Stimulated activated CD8-positive, alpha-beta memory T cell treated with anti-CD3 and anti-CD28 coated beads, Interleukin-15, amount 100 ng/mL, for 4 hours (primary cell): ENCODE measurements at places on chromosomes 13 and 19.

- no peak for DNase-seq
Measured at GRCh38 chr13:48902368-48902767, 73.3 kb upstream of the FNDC3A start.

- DNase-seq: no peak
Measured at GRCh38 chr19:50378863-50379236, 2.6 kb downstream of the NR1H2 start.

GRCh38 chr13:45142440-45143345 is 22.4 kb downstream of the GTF2F2 start:
- no peak for DNase-seq

GRCh38 chr13:104779311-104779993 is 1713.2 kb upstream of the SLC10A2 start:
- DNase-seq: no peak

DNA sequence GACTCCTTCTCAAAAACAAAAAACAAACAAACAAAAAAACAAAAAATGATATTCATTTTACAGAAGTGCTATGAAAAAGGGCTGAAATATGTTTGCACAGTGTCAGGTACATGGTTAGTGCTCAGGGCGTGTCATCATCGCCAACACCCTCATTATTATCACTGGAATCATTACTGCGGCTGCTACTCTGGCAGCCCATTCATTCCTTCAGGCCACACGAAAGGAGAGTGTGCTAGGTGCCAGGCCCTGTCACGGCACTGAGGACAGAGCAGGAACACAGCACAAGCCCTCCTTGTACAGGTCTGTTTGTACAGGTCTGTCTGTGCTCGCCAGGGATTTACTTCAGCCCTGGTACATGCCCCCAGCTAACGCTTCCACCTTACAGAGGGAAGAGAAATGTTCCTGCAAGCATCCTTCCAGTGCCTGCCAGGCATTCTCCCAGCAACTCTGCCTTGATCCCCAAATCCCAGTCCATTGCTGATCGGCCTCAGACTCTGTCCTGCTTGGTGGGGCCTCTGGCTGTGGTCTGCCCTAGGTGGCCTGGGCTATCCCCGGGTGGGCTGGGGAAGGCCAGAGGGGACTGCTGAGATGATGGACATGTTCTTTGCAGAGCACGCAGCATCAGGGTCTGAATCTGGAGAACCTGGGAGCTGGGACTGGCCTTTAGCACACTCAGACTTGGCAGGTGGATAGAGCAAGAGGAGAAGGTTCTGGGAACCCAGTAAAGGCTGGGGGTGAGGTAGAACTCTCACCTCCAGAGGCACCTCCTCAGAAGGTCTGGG is 210.7 kb downstream of the URI1 start:
- DNase-seq: no peak

- DNase-seq: no peak
Measured at GRCh38 chr13:113855012-113855921, 8.6 kb downstream of the GAS6 start.

- DNase-seq: peak; percentile 48
Measured at GRCh38 chr19:9793071-9793591, 24.6 kb upstream of the ZNF846 start.

DNA sequence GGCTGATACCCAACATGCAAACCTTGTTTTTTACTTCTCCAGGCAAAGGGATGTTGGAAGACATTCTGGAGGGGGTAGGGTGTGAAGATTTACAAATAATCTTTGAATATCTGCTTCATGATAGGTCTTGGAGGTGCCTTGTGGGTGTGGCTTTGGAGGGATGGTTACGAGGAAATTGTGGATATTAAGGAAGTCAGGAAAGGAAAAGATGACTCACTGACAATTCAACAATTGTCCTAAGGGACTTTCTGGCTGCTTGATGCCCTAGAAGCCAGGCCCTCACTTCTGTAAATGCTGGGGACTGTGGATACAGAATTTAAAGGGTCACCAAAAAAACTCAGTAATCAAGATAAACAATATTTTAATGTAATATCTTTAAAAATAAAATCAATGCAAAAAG is 37.4 kb upstream of the ZNF527 start:
- DNase-seq: no peak

DNA sequence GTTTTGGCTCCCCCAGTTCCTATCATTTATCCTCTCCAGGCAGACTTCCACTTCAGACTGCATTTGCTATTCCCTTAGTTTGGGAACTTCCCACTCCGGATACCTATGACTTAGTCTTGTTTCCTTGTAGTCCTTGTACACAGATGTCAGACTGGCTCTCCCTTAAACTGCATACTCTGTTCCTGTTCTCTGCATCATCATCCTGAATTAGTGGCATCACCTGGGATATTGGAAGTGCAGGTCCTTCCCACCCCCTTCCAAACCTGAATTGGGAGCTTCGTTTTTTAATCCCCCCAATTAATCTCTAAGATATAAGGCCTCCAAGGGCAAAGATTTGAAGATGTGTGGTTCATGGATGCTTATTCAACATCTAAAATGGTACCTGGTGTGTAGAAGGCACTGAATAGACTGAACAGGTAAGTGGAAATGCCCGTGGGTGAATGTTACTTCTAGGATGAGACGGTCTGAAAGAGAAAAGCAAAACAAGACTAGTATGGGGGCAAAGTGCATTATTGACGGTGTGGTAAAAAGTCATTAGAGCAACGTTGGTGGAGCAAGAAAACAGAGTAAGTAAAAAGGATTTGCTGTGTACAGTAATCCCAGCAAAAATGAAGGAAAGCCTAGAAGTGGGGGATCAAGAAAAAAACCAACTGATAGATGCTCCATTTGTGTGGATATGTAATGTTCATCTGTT is 9.6 kb downstream of the MIR17HG start:
- DNase-seq: no peak

DNA sequence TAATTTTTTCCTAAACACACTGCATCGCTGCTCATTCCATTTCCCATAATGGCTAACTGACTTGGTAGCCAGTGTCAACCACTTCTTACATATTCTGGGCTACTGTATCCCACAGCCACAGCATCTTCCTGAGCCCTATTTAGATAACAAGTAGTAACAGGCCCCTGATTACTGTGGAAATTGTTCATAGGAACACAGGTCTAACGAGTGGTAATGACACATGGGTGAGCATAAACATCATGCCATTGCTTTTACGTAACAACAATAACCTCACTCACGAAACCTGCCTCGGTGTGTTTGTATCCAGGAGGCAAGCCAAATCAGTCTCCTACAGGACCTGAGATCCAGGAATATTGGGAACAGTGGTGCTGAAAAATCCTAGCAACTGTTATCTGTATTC is 438.6 kb downstream of the KLF5 start:
- DNase-seq: no peak

GRCh38 chr19:35842666-35843272 is 9.5 kb downstream of the NPHS1 start:
- DNase-seq: no peak

GRCh38 chr19:4957981-4958380 is 10.9 kb upstream of the KDM4B start:
- DNase-seq: no peak

GRCh38 chr19:38228491-38229439 is 4.7 kb upstream of the DPF1 start:
- no peak for DNase-seq

- DNase-seq: no peak
Measured at GRCh38 chr19:43524922-43525835, 1.8 kb downstream of the ETHE1 start.

DNA sequence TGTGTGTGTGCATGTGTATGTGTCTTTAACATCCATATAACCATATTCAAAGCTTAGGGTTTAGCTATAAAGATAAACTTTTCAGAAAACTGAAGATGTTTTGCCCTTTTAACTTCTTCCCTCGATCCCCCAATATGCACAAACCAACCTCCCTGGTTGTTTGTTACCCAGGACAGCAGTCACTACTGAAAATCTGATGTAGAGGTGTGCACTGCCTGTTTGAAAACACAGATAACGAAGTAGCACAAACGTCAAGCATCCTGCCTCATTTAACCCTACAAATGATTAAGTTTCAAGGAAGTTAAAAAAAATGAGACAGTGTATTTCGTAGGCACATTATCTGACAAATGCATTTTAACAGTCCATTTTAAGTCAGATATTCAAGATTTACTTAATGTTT is 3.6 kb downstream of the TNFSF11 start:
- DNase-seq: no peak

DNA sequence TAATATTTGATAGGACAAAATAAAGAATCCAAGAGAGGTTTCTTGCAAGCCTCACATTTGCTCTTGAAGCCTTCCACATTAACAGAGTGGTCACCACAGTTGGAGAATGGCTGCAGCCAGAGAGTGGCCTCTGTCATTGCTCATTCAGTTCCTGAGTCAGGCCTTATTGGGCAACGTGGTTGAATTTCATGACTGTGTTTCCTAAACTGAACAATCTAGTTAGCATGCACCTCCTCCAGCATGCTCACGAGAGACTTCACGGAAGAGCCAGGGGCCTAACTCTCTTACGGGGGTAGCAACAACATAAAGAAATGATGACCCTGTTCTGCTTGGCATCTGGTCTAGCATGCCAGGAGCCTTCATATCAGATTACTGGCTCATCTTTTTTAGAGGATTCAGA is 9.6 kb upstream of the UBL3 start:
- DNase-seq: no peak

DNA sequence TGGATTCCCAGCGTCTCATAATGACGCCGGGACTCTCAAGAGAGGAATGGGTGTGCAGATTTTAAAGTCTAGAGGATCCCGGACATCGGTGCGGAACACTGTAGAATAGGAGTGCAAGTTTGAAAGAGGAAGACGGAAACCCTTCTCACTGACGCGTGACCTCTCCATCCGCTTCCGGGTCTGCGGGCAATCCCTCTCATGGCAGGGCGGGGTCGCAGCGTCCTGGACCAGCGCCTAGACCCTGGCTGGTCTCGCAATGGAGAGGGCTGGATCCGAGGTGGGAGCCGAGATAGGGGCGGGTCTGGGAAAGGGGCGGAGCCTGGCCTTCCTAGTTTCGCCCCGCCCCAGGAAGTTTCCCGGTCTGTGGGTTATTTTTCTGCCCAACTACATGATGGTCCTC is 4.6 kb upstream of the ZNF845 start:
- DNase-seq: no peak

GRCh38 chr13:58165617-58166016 is 534.1 kb downstream of the PCDH17 start:
- no peak for DNase-seq

DNA sequence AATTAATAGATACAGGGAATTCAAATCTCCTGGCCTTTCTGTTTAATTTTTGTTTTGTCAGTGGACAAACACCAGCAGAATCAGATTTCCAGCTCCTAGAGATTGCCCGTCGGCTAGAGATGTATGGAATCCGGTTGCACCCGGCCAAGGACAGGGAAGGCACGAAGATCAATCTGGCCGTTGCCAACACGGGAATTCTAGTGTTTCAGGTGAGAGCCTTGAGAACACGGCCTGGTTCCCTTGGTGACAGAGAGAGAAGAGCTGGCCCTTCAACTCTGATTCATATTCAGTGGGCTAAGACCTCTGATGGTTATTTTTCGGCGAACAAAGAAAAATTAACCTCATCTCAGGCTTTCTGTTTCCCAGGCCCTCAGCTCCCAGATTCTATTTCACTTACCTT is 191.3 kb downstream of the STK24 start:
- DNase-seq: no peak

GRCh38 chr19:9586764-9587163 is 2.5 kb upstream of the ZNF121 start:
- DNase-seq: peak; percentile 62

- DNase-seq: no peak
Measured at GRCh38 chr13:68099631-68100030, 869.5 kb upstream of the PCDH9 start.

DNA sequence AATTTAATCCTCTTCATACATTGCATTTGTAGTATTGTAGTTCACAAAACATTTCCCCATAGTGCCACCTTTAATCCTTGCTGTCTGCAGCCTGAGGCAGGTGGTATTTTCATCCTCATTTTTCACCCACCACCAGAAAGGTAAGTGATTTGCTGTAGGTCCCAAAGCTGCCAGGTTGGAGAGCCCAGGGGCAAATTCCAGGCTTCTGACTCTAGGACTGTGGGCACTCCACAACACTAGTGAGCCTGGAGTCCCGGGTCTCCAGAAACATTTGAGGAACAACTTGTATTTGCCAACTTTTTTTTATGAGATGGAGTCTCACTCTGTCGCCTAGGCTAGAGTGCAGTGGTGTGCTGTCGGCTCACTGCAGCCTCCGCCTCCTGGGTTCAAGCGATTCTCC is 6.2 kb downstream of the ILF3 start:
- no peak for DNase-seq

DNA sequence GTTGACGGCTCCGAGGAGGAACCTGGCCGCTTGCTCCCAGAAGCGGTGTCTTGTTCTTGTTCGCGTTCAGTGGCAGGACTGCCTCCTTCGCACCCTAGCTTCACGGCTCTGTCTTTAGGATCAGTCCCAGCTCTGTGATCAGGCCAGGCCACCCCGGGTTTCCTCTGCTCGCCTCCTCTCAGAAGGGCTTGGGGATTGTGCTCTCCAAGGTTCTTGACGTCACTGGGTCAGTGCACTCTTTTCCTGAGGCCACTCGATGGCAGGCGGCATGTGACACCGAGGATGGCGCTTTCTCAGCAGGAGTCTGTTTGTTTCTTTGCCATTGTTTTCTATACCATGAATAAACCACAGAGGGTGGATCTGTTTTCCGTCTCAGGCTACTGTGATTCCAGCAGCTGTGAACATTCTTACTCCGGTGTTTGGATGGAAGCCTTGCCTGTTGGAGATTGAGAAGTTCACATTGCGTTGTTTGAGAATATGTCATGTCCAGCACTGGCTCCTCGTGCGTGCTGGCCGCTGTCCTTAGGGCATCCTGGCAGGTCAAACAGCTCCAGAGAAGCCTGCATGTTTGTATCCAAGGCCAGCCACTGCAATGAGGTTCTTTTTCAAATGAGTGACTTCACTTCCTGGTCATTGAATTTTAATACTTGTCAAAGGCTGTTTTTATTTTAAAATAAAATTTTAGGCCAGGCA is 44.5 kb downstream of the SLC7A9 start:
- no peak for DNase-seq

GRCh38 chr13:79407349-79407979 is 1.4 kb upstream of the RBM26 start:
- no peak for DNase-seq

DNA sequence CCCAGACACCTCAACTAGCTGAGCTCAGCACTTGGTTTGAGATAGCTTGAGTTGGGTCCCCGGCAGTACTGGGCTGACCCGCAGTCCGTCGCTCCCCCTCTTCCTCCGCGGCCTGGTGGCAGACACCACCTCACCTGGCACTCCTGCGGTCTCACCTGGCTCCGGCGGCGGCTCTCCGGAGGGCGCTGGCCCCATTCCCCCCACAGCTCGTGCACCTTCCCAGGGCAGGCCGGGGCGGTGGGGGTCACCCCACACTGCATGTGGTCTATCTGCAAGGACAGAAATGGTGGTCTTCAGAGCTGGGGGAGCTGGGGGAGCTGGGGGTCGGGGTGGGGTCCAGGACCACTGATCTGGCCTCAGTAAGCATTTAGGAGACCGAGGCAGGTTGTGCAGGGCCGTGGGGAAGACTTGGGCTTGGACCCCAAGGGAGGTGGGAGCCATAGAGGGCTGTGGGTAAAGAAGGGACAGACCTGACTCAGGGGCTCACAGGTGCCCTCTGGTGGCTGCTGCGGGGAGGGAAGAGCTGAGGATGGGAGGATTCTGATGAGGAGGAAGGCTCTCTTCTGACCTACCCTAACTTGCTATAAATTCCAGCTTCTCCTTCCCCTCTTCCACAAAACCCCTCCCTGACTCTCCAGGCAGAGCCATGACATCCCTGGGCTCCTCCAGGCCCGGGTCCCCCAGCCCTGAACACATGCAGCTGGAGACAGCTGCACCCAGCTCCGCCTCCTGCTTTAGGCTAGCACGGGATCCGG is 6.7 kb upstream of the PLIN4 start:
- peak; percentile 41 for DNase-seq
